ENCODE measurements at places on chromosomes 7 and 10.

GRCh38 chr7:26543340-26543739, 251.7 kb downstream of the SNX10 start:
- no peak for DNase-seq

DNA sequence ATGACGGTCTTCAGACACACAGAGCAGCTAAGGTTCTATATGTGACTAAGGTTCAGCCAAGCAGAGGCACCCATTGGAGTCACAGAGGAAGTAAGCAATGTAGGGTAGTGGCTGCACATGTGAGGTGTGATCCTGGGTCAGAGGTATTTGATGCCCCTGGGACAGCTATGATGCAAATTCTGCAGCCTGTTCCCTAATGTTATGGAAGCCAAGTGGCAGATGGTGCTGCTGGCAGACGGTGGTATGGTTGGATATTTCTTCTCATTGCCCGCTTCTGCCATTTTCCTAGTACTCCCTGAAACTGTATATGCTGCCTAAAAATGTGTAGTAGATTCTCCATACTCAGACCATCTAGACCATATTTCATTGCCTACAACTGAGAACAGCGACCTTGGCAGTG, 7.2 kb downstream of the TAS2R16 start:
- no peaks in the 10 kb centered on the region for H3K4me1 ChIP-seq
- no peak overlapping the region for H3K27ac ChIP-seq
- no peak overlapping the region for H3K4me3 ChIP-seq

DNA sequence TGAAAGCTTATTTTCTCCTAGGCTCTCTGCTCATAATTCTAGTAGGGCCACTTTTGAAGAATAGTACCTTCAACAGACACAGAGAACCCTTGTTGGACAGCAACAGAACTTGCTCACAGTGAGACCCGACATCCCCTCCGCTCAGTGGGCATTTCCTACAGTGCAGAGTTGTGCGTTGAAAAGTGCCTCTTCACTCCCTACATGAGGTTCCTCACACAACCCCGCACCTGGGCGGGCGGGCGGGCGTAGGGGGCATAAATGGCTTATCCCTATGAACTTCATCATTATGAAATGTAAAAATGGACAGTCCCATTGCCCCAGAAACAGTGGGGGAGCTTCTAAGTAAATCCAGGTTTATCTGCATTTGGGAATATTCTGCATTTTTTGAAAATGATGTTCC, 174.9 kb downstream of the MGMT start:
- no peak for DNase-seq
- no peak overlapping the region for H3K4me3 ChIP-seq
- H3K27ac ChIP-seq, result no peak overlapping the region

DNA sequence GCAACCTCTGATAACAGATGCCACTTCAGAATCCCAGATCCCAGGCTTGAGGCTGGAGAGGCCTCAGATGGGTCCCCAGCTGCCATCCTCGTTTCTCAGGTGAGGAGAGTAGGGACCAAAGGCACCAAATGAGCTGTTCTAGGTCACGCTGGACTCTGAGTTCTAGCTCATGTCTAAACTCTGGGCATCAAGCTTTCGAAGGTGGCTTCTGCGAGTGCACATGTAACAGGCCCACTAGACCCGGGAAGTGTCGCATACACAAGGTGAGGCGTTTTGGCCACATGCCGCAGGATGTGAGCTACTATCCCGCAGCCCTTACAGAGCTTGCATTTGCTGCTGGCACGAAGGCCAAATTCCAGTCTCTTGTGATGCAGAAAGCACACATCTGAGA, 355.1 kb upstream of the SHH start:
- H3K36me3 ChIP-seq, result no peaks in the 10 kb centered on the region
- no peak for DNase-seq
- no peaks in the 10 kb centered on the region for H3K4me1 ChIP-seq

GRCh38 chr10:130065251-130065650, 45.4 kb downstream of the C10orf143 start:
- H3K27ac ChIP-seq, result no peak overlapping the region
- no peaks in the 10 kb centered on the region for H3K27me3 ChIP-seq
- H3K4me3 ChIP-seq, result no peak overlapping the region
- DNase-seq, result no peak
- peaks cover 8% of the 10 kb centered on the region for H3K36me3 ChIP-seq
- H3K4me1 ChIP-seq, result no peaks in the 10 kb centered on the region

- H3K27me3 ChIP-seq, result peaks cover 2% of the 10 kb centered on the region
- no peaks in the 10 kb centered on the region for H3K4me1 ChIP-seq
- H3K27ac ChIP-seq, result no peak overlapping the region
- no peak overlapping the region for H3K4me3 ChIP-seq
- no peaks in the 10 kb centered on the region for H3K36me3 ChIP-seq
- DNase-seq, result no peak
Observed at GRCh38 chr10:120039826-120040225, 147.3 kb downstream of the SEC23IP start.

GRCh38 chr7:124113045-124113444, 80.2 kb upstream of the TMEM229A start:
- H3K4me1 ChIP-seq, result no peaks in the 10 kb centered on the region
- H3K27ac ChIP-seq, result no peak overlapping the region
- H3K36me3 ChIP-seq, result no peaks in the 10 kb centered on the region
- DNase-seq, result no peak
- no peaks in the 10 kb centered on the region for H3K27me3 ChIP-seq

DNA sequence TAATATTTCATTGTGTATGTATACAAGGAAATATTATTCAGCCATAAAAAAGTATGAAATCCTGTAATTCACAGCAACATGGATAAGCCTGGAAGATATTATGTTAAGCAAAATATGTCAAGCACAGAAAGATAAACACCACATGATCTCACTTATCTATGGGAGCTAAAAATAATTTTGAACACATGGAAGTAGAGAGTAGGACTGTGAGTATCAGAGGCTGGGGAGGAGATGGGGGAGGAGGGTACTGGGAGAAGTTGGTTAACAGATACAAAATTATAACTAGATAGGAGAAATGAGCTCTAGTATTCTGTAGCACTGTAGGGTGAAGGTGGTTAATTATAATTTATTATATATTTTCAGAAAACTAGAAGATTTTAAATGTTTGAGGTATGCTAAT, 132.7 kb downstream of the DOCK4 start:
- peaks cover 7% of the 10 kb centered on the region for H3K27me3 ChIP-seq
- H3K4me1 ChIP-seq, result no peaks in the 10 kb centered on the region
- no peak overlapping the region for H3K4me3 ChIP-seq
- H3K36me3 ChIP-seq, result no peaks in the 10 kb centered on the region

GRCh38 chr10:22247636-22248035, 29.8 kb upstream of the EBLN1 start:
- H3K4me3 ChIP-seq, result peak overlapping the region; percentile 67
- peak overlapping the region; percentile 95 for H3K27ac ChIP-seq
- H3K36me3 ChIP-seq, result peaks cover 6% of the 10 kb centered on the region
- H3K4me1 ChIP-seq, result peaks cover 64% of the 10 kb centered on the region
- peaks cover 4% of the 10 kb centered on the region for H3K27me3 ChIP-seq

- no peaks in the 10 kb centered on the region for H3K36me3 ChIP-seq
- no peaks in the 10 kb centered on the region for H3K27me3 ChIP-seq
- no peaks in the 10 kb centered on the region for H3K4me1 ChIP-seq
- no peak overlapping the region for H3K4me3 ChIP-seq
Observed at GRCh38 chr10:34916314-34916713, 101.2 kb upstream of the PARD3 start.

- H3K27me3 ChIP-seq, result peaks cover 53% of the 10 kb centered on the region
- peaks cover 3% of the 10 kb centered on the region for H3K36me3 ChIP-seq
- H3K27ac ChIP-seq, result no peak overlapping the region
- H3K4me1 ChIP-seq, result peaks cover 48% of the 10 kb centered on the region
- DNase-seq, result no peak
Observed at GRCh38 chr7:101164071-101164840, 1.1 kb downstream of the VGF start.

DNA sequence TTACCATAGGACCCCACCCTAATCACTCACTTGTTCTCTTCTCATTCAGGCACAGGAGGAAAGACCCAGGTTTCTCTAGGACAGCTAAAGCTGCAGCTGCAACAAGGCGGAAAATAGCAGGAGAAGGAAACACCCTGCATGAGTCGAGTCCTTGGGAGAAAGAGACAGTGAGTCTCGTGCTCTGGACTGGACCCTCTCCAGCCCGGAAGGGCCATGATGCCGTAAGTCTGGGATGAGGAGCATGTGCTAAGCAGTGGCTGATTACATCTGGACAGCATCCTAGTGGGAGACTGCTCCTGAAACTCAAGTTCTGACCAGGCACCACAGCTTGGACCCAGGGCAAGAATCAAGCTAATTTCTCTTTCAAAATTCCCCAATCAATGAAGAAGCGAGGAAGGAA, 39.4 kb downstream of the FBXW4 start:
- peaks cover 23% of the 10 kb centered on the region for H3K36me3 ChIP-seq
- H3K4me3 ChIP-seq, result no peak overlapping the region
- DNase-seq, result no peak
- H3K27me3 ChIP-seq, result no peaks in the 10 kb centered on the region
- no peaks in the 10 kb centered on the region for H3K4me1 ChIP-seq

All from activated naive CD8-positive, alpha-beta T cell treated with anti-CD3 and anti-CD28 coated beads, Interleukin-2, amount 50 U/mL, for 24 hours (primary cell).